ENCODE measurements at places on chromosomes 5 and 9. TPM values are rescaled to one million over a fixed set of nuclear protein-coding genes. Genes with fewer than 3 reads are reported as not detected.

Gene MYOT
- not detected for total RNA-seq

DNA sequence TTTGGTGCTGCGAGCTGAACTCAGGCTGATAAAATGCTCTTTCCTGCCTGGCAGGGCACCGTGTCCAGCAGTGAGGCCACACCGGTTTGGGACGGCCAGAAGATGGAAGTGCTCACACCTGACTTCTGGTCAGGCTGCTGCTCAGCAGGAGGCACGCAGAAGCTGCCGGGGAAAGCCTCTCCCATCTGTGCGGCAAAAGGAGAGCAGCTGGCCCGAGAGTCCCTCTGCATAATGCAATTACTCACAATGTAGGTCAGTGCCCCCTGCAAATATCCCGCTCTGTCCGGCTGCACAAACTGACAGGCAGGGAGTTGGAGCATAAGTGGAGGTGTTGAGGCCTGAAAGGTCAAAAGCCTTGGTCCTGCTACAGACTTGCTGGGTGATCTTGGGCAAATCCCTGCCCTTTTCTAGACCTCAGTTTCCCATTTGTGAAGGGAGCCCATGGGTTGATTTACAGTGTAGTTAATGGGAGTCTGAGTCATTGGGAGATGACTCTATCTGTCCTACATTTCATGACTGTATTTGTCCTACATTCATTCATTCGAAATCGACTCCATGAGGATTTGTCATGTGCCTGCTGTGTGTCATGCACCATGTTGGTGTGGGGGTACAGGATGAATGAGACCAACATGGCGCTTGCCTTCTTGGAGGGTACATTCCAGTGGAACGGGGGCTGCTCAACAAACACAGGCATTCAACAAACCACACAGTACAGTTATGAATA lies 61.8 kb upstream of the TBC1D2 start:
- H3K27ac ChIP-seq: no peak overlapping the region
- DNase-seq: no peak
- H3K27me3 ChIP-seq: no peaks in the 10 kb centered on the region
- peaks cover 17% of the 10 kb centered on the region for H3K4me1 ChIP-seq
- no peaks in the 10 kb centered on the region for H3K36me3 ChIP-seq

GRCh38 chr5:126514131-126514557 lies 80.9 kb downstream of the ALDH7A1 start:
- peaks cover 11% of the 10 kb centered on the region for H3K27me3 ChIP-seq
- no peak for DNase-seq
- H3K4me1 ChIP-seq: peaks cover 7% of the 10 kb centered on the region

- no peak for DNase-seq
- H3K36me3 ChIP-seq: no peaks in the 10 kb centered on the region
- H3K27ac ChIP-seq: no peak overlapping the region
- no peaks in the 10 kb centered on the region for H3K27me3 ChIP-seq
- no peak overlapping the region for H3K4me3 ChIP-seq
Measured at GRCh38 chr5:82119889-82120288, 148.1 kb downstream of the ATG10 start.

Gene NR6A1
- total RNA-seq: 168 TPM

- no peak overlapping the region for H3K27ac ChIP-seq
- no peaks in the 10 kb centered on the region for H3K27me3 ChIP-seq
- no peaks in the 10 kb centered on the region for H3K4me1 ChIP-seq
Measured at GRCh38 chr9:15277400-15278090, 29.5 kb downstream of the TTC39B start.

Gene FOXD1
- total RNA-seq: 0.61 TPM

Gene MARCHF3
- 9.9 TPM for total RNA-seq

GRCh38 chr5:149664083-149664482 lies 66.0 kb upstream of the PPARGC1B start:
- DNase-seq: no peak
- H3K36me3 ChIP-seq: no peaks in the 10 kb centered on the region
- H3K4me1 ChIP-seq: no peaks in the 10 kb centered on the region
- H3K27me3 ChIP-seq: no peaks in the 10 kb centered on the region
- H3K27ac ChIP-seq: no peak overlapping the region

GRCh38 chr9:91562416-91562815 lies 138.8 kb upstream of the NFIL3 start:
- no peaks in the 10 kb centered on the region for H3K27me3 ChIP-seq
- no peak for DNase-seq
- H3K4me3 ChIP-seq: no peak overlapping the region
- no peaks in the 10 kb centered on the region for H3K36me3 ChIP-seq
- no peak overlapping the region for H3K27ac ChIP-seq
- peaks cover 15% of the 10 kb centered on the region for H3K4me1 ChIP-seq

Gene MYORG
- 58.8 TPM for total RNA-seq

GRCh38 chr5:56594792-56595191 lies 220.6 kb upstream of the MAP3K1 start:
- H3K36me3 ChIP-seq: no peaks in the 10 kb centered on the region
- H3K27me3 ChIP-seq: no peaks in the 10 kb centered on the region
- H3K4me1 ChIP-seq: no peaks in the 10 kb centered on the region
- H3K27ac ChIP-seq: no peak overlapping the region
- H3K4me3 ChIP-seq: no peak overlapping the region

GRCh38 chr5:125894383-125894782 lies 528.8 kb upstream of the GRAMD2B start:
- no peaks in the 10 kb centered on the region for H3K4me1 ChIP-seq
- no peaks in the 10 kb centered on the region for H3K36me3 ChIP-seq
- H3K27ac ChIP-seq: no peak overlapping the region
- H3K27me3 ChIP-seq: no peaks in the 10 kb centered on the region

DNA sequence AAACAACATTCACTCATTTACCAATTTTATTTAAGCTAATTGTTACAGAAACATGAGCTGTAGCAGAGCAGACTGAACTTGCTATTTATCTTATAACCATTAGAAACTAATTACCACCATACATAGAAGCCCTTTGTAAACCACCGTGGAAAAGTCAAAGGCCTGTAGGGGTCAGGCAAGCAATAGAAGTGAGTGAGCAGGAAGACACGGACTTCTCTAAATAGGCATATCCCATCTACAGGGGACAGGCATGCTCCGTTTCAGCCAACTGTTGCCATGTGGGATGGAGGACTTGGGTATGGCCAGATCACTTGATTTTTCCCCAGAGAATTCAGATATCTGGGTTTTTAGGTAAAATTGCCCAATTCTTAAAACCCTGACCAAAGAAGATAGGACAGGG lies 44.8 kb downstream of the PRRC1 start:
- H3K27me3 ChIP-seq: no peaks in the 10 kb centered on the region
- peaks cover 21% of the 10 kb centered on the region for H3K4me1 ChIP-seq
- H3K4me3 ChIP-seq: no peak overlapping the region
- peak; percentile 79 for DNase-seq
- H3K36me3 ChIP-seq: no peaks in the 10 kb centered on the region

Gene BTNL3
- total RNA-seq: not detected

Gene HNRNPH1
- 771 TPM for total RNA-seq

- H3K27me3 ChIP-seq: no peaks in the 10 kb centered on the region
- H3K36me3 ChIP-seq: no peaks in the 10 kb centered on the region
- no peak for DNase-seq
- H3K27ac ChIP-seq: no peak overlapping the region
Measured at GRCh38 chr9:117752894-117753293, 48.7 kb downstream of the TLR4 start.

- peaks cover 3% of the 10 kb centered on the region for H3K4me1 ChIP-seq
- no peak for DNase-seq
- no peak overlapping the region for H3K4me3 ChIP-seq
- no peak overlapping the region for H3K27ac ChIP-seq
Measured at GRCh38 chr9:127664324-127664677, 42.5 kb upstream of the CFAP157 start.

DNA sequence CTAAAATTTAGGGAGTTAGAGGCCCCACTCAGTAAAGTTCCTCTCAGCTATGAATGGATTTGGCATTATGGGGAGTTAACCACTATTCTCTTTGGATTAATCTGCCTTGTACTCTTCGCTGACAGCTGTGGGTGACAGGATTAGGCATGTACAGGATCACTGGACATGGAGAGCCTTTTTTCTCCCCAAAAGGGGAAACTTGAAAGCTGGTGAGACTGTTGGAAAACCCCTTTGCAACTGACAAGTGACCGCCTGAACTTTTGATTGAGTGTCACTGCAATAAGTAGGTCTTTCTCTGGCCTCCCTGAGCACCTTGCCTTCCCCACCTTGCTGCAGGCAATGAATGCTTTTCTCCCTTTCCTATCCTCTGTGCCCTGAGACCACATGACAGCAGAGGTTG lies 68.3 kb downstream of the ERP44 start:
- H3K36me3 ChIP-seq: peaks cover 29% of the 10 kb centered on the region
- no peak overlapping the region for H3K27ac ChIP-seq
- H3K27me3 ChIP-seq: no peaks in the 10 kb centered on the region
- no peak overlapping the region for H3K4me3 ChIP-seq

- no peaks in the 10 kb centered on the region for H3K36me3 ChIP-seq
- no peak overlapping the region for H3K27ac ChIP-seq
- DNase-seq: no peak
- no peak overlapping the region for H3K4me3 ChIP-seq
- no peaks in the 10 kb centered on the region for H3K27me3 ChIP-seq
Measured at GRCh38 chr5:136120529-136120928, 12.1 kb upstream of the SMAD5 start.

- no peaks in the 10 kb centered on the region for H3K27me3 ChIP-seq
- H3K27ac ChIP-seq: no peak overlapping the region
- no peak overlapping the region for H3K4me3 ChIP-seq
Measured at GRCh38 chr9:68970151-68970550, 43.8 kb downstream of the PRKACG start.

- H3K27me3 ChIP-seq: peaks cover 6% of the 10 kb centered on the region
- no peaks in the 10 kb centered on the region for H3K36me3 ChIP-seq
- no peaks in the 10 kb centered on the region for H3K4me1 ChIP-seq
- no peak for DNase-seq
Measured at GRCh38 chr9:114987116-114987515, 56.7 kb upstream of the TNFSF8 start.

GRCh38 chr5:132205385-132206125 lies 22.1 kb downstream of the P4HA2 start:
- DNase-seq: peak; percentile 22
- no peaks in the 10 kb centered on the region for H3K4me1 ChIP-seq

GRCh38 chr5:15510092-15510491 lies 10.1 kb downstream of the FBXL7 start:
- DNase-seq: no peak
- H3K27ac ChIP-seq: no peak overlapping the region
- H3K4me1 ChIP-seq: no peaks in the 10 kb centered on the region
- no peaks in the 10 kb centered on the region for H3K27me3 ChIP-seq
- H3K36me3 ChIP-seq: no peaks in the 10 kb centered on the region
- H3K4me3 ChIP-seq: no peak overlapping the region

DNA sequence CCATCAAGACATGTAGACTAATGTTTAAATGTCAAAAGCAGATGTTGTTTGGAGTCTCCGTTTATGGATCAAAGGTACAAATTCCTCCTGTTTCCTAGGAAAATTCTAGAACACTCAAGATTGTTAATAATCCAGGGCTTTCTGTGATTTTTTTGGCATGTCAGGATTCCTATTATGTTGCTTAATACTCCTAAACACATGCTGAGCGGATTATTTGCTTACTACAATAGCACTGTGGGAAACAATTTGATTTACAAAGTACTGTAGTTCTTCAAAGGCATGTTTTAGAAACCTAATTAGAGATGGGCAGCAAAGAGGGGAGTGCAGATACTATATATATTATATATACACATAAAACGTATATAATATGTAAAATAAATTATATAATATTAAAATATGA lies 19.0 kb upstream of the SCAMP1 start:
- no peaks in the 10 kb centered on the region for H3K36me3 ChIP-seq
- no peaks in the 10 kb centered on the region for H3K4me1 ChIP-seq
- peak overlapping the region; percentile 64 for H3K27ac ChIP-seq
- no peak for DNase-seq
- H3K4me3 ChIP-seq: no peak overlapping the region

DNA sequence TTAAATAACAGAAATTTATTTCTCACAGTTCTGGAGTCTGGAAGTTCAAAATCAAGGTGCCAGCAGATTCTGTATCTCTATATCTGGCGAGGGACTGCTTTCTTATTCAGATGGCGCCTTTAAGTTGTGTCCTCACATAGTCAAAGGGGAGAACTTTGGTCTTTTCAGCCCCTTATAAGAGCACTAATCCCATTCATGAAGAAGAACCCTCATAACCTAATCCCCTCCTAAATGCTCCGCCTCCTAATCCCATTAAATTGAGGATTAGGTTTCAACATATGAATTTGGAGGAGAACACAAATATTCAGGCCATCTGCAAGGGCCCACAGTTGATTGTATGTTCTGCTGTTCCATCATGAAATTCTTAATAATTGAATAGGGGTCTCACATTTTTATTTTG lies 10.8 kb upstream of the CCDC152 start:
- H3K27ac ChIP-seq: no peak overlapping the region
- no peaks in the 10 kb centered on the region for H3K36me3 ChIP-seq
- no peak overlapping the region for H3K4me3 ChIP-seq
- DNase-seq: no peak
- H3K4me1 ChIP-seq: no peaks in the 10 kb centered on the region

DNA sequence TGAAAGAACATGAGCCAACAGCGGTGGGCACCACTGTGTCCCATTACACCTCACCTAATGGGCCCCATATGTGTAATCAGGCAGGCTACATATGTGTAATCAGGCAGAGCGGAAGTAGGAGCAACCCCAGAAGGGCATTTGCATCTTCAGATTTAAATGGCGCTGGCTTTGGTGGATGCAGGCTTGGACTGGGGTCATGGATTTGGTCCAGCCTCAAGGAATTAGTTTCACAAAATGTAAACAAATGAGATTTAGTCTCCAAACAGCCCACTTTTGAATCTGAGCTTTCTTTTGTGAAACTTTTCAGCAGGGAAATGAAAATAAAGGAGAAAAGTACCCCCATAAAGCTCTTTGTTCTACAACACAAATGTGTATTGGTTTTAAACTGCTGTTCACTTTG lies 161.3 kb downstream of the LPAR1 start:
- no peaks in the 10 kb centered on the region for H3K4me1 ChIP-seq
- H3K27me3 ChIP-seq: no peaks in the 10 kb centered on the region
- no peak overlapping the region for H3K4me3 ChIP-seq
- H3K27ac ChIP-seq: no peak overlapping the region
- no peaks in the 10 kb centered on the region for H3K36me3 ChIP-seq
- DNase-seq: no peak

Gene SLC1A3
- total RNA-seq: 4.2 TPM

- H3K27me3 ChIP-seq: no peaks in the 10 kb centered on the region
- peaks cover 18% of the 10 kb centered on the region for H3K4me1 ChIP-seq
- H3K27ac ChIP-seq: no peak overlapping the region
- no peaks in the 10 kb centered on the region for H3K36me3 ChIP-seq
- DNase-seq: no peak
- no peak overlapping the region for H3K4me3 ChIP-seq
Measured at GRCh38 chr5:78905084-78905938, 79.8 kb downstream of the ARSB start.

- no peak overlapping the region for H3K4me3 ChIP-seq
- H3K27me3 ChIP-seq: no peaks in the 10 kb centered on the region
- no peaks in the 10 kb centered on the region for H3K36me3 ChIP-seq
- no peak overlapping the region for H3K27ac ChIP-seq
- no peaks in the 10 kb centered on the region for H3K4me1 ChIP-seq
- no peak for DNase-seq
Measured at GRCh38 chr9:125551781-125552180, 155.2 kb downstream of the MAPKAP1 start.

All from endodermal cell (in vitro differentiated cells).